ENCODE measurements at places on chromosomes 7 and 10.

DNA sequence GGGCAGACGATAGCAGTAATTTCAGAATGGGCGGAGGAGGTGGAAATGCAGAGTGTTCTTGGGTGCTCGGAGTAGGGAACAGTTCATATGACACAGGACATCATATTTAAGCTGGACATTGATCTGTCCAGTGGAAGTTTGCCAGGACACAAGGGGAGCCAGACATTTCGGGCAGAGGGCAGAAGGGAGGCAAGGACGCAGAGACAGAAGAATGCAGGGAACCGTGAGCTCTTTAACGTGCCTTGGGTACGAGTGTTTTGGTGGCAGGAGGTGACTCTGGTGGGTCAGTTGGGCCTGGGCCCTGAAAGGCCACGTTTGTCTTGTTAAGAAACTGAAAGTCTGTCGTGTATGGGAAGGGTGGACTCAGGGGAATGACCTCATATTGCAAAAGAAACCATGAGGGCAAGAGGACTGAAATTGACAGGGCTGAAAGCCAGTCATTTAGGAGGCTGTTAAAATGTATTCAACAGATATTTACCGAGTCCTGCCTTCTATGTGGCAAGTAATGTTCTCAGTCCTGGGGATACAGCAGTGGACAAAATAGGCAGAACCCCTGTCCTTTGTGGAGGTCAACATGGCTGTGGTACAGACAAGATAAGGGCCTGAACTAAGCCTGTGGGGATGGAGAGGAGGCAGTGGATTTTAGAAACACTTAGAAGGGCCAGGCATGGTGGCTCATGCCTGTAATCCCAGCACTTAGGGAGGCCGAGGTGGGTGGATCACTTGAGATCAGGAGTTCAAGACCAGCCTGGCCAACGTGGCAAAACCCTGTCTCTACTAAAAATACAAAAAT lies 2.2 kb downstream of the OPTN start:
- DNase-seq: peak; percentile 77

- no peak for DNase-seq
These were observed 183.9 kb downstream of the EBF3 start for GRCh38 chr10:129780198-129780597.

DNA sequence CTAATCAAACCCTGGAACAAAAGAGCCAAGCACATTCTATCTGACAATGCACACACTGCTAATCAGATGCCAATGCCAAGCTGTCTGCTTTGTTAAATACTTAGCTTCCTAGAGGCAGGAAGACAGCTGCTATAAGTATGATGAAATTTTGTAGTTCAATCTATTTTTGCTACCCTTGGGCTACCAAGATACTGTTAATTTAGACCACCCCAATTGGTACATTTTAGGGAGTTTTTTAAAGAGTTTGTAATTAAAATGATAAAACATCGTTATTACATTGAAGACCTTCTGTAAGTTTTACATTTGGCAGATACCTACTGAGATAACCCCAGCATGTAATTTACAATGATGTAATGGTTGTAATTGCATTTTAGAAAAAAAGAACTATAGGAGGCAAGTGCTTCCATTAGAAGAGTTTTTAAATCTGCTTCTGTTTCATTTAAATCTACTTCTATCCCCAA lies 268.5 kb downstream of the ADK start:
- DNase-seq: no peak

DNA sequence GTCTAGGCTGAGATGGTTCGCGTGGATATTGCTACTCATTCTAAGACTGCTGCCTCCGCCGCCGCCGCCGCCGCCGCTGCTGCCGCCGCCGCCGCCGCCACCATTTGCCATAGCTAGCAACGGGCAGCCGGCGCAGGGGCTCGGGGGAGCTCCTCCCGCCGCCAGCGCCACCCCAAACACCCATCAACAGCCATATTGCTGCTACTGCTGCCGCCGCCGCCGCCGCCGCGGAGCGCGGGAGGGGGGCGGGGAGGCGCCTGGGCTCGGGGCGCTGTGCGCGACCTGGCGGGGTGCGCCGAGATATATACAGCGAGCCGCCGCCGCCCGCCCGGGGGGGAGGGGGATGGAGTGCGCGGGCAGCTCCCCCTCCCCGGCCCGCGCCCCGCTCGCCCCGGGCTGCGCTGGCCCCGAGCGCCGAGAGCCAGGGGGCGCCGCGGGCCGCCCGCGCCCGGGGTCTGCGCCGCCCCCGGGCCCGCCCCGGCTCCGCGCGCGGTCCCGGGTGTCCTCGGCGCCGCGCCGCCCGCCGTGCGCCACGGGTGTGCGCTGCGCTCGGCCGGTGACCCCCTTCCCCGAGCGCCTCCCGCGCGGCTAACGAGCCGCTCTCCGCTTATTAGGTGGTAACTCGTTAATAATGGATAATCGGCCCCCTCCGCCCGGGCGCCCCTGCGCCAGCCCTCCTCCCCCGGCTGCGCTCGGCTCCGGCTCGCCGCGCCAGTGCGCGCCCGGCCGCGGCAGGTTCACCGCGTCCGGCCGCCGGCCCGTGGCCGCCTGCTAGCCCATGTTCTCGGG lies at the start of gene KCNMA1:
Gene KCNMA1, minus strand, starts transcription at position 277 of the 789 bp plus-strand sequence.
- DNase-seq: peak; percentile 55

DNA sequence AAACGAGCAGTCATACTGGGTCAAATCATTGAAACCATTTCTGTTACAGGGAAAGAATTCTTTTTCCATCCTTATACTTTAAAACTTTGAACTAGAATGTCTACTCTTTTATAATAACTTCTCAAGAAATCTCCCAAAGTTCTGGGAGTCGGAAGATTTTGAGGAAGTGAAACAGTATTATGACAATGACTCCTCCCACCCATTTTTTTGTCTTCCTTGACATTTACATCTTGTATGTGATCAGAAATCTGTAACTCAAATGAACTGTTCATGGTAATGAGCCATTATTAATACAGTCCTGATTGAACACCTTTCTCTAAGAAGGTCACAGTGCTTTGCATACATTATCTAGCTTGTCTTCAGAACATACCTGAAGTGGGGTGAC lies 227.4 kb downstream of the CELF2 start:
- DNase-seq: no peak

- DNase-seq: no peak
These were observed 11.0 kb downstream of the NXPH1 start for GRCh38 chr7:8444468-8444769.

GRCh38 chr10:126437635-126438406 lies 49.5 kb upstream of the ADAM12 start:
- DNase-seq: no peak

GRCh38 chr7:2666588-2667250 lies 21.3 kb upstream of the AMZ1 start:
- no peak for DNase-seq

DNA sequence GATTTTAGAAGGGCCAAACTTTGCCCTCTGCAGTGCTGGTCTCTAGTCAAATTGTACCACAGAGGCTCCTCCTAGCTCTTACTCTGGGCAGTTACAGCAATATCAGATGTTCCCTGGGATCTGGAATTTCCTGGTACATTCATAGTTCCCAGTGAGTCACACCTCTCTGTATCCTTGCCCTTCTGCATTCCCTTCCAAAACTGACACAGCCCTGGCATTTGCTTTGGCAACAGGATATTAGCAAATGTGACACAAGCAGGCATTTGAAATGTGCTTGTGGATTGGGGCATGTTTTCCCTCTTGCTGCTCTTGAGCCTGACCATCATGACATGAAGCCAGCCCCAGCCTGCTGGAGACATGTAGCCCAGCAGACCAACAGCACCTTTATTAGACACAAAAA lies 284.7 kb upstream of the AKR1E2 start:
- DNase-seq: peak; percentile 98

GRCh38 chr10:72832701-72833100 lies 60.8 kb upstream of the OIT3 start:
- DNase-seq: peak; percentile 51

GRCh38 chr7:44962483-44963251 lies 16.1 kb downstream of the MYO1G start:
- DNase-seq: no peak

DNA sequence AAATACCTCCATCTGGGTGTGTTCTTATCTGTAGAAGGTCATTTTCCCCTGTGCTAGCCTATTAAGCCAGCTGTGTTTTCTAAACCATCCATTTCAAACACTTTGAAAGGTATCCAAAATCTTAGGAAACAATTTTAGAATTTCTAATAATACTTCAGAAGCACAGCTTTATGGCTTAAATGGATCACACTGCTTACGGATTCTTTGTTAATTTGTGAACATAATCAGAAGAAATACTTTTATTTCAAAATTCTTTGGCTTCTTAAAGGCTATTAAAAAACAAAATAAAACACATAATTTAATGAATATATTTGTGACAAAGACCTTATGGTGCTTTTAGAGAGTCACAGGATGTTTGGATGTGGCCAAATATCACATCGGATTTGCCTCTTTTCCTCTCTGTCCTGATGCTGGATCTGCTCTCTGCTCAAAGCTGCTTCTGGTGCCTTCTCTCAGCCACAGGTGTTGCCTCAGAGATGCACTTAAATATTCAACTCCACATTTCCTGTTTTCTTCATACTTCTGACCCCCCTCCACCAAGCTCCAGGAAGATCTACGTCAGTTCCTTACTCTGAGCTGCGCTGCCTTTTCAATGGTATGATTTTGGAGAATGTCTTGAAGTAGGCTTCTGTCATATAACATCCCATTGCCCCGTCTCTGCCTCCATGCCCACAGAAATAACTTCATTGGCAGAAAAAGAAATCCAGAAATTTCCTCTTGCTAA lies 230.6 kb downstream of the MLLT10 start:
- DNase-seq: no peak

- DNase-seq: no peak
These were observed 19.9 kb downstream of the KLF6 start for GRCh38 chr10:3765146-3765545.

GRCh38 chr7:125241548-125241947 lies 311.9 kb upstream of the POT1 start:
- no peak for DNase-seq

DNA sequence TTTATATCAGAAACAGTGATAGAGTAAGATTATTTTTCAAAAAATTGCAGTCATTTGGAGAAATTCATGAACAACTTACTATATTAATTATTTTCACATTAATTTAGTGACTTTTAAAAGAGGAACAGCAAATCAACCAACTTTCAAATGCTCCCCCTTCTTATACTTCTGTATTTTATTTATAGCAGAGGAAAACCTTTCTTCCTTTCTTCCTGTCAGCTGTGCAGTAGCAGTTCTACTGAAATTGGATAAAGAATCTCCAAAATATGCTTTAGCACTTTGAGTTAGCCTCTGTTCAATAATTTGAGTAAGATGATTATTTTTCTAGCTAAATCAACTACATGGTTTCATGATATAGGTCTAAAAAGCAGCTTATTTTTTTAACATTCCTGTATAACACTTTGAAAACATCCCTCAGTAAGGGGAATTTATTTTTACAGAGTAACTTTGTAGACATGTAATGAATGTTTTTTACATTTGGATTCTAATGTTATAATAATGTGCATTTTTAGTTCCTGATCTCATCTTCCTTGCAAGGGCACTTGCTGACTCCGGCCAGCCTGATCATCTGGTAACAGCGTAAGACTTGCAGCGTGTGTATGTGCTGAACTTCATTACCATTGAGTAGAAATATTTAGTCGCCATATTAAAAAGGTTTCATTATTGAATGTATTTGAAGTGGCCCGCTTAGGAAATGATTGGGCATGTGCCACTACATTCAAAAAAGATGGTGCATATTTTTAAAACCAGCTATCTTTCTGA lies 158.3 kb upstream of the HDAC9 start:
- no peak for DNase-seq

GRCh38 chr10:33519130-33519860 lies 184.8 kb upstream of the NRP1 start:
- DNase-seq: no peak

DNA sequence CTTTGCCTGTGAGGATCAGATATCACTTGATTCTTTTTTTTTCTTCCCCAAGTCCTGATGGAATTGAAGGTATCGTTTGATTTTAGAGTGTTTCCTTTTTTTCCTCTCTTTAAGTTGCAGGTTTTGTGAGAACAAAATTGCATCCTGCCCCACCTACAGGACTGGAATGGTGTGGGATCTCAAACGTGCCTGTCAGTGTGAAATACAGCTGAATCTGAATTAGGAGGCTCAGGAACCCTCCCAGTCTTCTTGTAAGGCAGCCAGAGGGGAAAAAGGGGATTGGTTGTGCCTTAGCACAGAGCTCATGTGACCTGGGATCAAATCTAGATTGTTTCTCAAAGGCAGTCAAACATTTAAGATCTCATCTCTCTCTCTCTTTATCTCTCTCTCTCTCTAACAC lies 32.7 kb upstream of the KLHL7 start:
- DNase-seq: no peak

DNA sequence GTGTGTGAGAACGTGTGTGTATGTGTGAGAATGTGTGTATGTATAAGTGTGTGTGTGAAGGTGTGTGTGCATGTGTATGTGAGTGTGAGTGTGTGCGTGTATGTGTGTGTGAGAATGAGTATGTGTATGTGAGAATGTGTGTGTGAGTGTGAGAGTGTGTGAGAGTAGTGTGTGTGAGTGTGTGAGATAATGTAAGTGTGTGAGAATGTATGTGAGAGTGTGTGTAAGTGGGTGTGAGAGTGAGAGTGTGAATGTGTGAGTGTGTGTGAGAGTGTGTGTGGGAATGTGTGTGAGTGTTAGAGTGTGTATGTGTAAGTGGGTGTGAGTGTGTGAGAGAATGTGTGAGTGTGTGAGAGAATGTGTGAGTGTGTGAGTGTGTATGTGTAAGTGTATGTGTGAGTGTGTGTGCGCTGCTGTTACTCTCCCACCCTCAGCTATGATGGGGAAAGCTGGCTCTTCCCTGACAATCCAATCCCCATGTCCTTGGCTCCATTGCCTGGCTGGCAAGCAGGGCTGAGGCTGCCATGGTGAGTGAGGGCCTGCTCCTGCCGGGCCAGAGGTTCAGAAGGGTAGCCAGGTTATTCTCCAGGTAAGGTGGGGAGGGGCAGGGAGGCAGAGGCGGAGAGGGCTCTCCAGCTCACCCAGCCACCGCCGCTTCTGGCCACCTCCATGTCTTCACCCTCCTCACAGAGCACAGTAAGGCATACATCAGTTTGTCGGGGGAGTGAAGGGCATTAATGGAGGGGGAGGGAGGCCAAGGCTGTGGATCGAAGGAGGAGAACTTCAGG lies 72.6 kb upstream of the PCBD1 start:
- no peak for DNase-seq

GRCh38 chr7:40243076-40243475 lies 108.3 kb downstream of the SUGCT start:
- DNase-seq: no peak

DNA sequence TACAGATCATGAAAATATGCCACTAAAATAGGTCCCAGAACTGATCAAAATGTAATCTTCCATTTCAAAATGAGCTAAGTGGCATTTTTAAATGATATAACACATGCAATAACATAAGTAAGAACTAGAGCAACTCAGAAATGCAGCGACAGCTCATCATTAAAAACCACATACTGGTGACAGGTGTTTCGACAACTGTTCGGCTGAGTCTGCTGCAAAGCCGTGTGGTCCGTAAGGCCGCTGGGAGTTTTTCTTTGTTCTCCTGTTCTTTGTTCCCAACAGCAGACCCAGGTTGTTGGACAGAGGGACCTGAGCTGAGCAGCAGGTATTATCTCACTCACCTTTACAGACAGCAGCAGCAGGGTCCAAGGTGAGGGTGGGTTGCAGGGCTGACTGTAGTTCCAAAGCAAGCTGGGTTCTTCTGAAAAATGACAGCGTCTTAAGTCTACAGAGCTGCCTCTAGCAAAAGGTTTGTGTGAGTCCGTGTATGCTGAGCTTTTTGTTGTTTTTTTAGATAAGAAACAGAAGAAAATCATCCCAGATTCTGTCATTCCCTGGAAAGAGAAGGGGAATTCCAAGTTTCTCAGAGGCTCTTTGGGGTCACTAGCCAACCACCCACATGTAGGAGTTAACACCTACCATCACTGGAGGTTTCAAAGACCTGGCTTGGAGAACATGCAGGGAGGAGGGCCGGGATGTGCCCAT lies 45.4 kb upstream of the MACROH2A2 start:
- DNase-seq: no peak

GRCh38 chr10:86979977-86980448 lies 11.7 kb downstream of the ADIRF start:
- DNase-seq: peak; percentile 78

Data from fibroblast of gingiva (primary cell).